ENCODE measurements at places on chromosomes 13 and 19.

GRCh38 chr19:18713550-18714117 lies 30.2 kb downstream of the CRTC1 start:
- DNase-seq = no peak

DNA sequence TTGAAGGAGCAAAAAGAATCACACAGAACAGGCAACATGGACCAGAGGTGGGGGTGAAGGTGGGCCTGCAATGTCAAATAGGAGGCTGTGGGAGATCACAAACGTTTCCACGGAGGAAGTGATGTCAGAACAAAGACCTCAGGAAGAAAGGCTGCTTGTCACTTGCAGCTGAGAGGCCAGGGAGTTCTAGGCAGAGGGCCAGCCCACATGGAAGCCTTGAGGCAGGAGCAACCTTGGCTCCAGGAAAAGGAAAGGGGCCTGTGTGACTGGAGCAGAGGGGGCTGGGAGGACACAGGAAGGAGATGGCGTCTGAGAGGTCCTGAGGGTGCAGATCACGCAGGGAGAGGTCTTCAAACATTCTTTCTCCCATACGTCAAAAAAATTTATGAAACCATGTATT lies 16.3 kb downstream of the ZNF160 start:
- DNase-seq = no peak

DNA sequence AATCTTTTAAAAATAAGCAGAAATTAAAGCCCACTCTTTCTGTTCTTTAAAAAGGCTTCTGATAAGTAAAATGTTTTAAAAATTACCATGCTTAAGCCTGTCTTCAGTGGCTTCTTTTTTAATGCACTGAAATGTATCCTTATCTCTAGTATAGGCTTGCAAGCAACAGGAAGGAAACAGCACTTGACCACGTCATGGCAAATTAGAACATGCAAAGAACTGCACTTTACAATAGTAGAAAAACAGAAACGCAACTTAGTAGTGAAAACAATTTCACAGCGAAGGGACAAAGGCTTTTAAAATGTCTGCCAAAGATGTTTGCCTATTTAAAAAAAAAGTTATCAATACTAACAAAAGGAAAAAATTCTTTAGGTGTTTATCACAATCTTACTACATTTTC lies 36.3 kb downstream of the ELF1 start:
- DNase-seq = peak; percentile 65

- peak; percentile 96 for DNase-seq
These were observed 25.1 kb downstream of the TMPRSS9 start for GRCh38 chr19:2385053-2385721.

- DNase-seq = no peak
These were observed 145.1 kb upstream of the RNF113B start for GRCh38 chr13:98322091-98322718.

DNA sequence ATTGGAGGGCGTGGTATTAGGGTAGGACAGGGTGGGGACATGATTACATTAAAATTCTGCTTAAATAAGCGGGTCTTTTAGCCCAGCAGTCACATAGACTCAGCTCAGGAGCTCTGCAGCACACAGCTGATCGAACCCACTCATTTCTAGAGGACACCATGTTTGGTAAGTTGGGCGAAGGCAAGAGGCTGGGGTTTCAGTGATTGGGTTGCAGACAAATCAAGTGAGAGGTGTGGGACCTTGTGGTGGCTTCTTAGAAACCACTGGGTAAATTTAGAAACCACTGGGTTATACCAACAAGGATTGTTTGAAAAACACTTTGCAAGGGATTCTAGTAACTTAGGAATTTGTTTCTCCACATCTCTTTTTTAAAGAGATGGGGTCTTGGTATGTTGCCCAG lies at the start of gene LEUTX:
LEUTX (plus strand) TSS at position 92 of the 400 bp plus-strand sequence; CDS start at position 159, 67 bp downstream.
- DNase-seq = no peak

DNA sequence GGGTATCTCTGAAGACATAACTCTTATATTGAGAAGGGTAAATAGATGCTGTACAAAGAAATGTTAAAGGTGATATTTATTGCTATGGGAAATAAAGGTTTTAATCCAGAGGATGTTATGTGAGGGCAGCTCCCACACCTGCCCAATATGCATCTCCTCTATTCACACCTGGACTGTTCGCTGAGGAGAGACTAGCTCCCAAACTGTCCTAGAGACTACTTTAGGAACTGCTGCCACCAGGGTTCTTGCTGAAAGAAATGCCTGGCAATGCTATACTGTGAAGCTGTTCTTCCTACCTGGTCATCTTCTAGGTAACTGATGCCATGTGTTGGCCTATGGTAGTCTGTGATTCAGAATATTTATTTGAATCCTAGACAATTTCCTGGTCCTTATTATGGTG lies 1421.5 kb upstream of the SPRY2 start:
- no peak for DNase-seq

- no peak for DNase-seq
These were observed 1.1 kb upstream of the SH2D3A start for GRCh38 chr19:6768236-6768785.

DNA sequence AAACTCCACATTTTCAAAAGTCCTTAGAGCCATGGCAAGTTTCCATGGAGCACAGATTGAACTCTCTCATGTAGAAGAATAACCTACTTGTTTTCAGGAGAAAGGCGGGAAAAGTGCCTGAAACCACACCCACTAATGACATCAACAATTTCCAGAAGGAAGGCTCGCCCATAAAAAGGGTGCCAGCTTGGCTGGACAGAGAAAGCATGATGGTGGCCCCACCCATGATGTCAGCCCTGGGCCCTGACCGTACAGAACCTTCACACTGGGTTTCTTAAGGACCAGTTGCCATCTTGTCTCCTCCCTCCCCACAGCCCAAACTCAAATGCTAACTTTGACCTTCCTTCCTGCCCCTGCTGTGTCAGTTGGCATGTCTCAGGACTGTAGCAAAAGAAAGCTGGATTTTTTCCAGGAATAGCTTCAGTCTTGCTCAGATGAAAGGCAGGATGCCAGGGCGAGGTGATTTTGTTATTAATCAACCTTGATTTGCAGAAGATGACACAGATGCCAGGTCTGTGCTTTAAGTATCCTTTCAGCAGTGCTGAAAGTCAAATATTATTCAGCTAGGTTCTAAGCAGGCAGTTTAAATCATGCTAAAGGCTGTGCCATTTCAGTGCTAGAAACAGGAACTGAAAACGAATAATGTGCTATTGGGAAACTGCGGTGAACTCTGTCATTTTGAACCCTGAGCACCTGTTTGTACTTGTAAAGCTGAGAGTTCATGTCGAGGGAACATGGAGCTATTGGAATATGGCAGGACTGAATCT lies 89.5 kb upstream of the RFC3 start:
- peak; percentile 34 for DNase-seq

DNA sequence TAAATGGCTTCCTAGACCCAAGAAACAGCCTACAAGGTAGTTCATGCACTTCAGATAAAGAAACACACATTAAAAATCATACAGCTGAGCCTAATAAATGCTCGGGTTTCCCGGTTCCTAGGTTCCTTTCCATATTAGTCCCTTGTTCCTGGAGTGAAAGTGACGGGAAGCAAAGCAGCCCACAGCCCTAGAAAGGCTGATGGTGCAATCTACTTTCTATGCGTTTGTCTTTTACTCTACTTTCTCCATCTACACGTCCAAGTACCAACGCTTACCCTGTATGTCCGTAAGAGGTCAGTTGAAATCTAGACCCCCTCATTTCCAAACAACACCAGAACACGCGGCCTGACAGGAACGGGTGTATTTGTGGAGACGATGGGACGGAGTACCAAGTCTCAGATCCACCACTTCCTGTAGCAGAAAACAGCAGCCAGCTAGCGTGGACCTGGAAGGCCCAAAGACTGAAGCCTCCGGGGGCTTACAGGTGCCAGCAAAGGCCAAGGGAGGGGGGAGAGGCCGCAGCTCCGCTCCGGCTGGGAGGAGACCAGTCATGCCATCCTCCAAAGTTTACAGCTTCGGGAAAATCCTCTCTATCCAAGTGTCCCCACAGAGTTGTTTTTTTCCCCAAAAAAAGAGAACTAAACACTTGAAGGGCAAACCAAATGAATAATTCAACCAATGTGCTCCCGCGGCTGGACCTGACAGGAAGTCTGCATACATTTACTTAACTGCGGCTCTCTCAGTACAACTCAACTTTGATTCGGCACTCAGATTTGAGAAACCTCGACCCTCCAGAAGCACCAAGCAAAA lies 34.1 kb downstream of the STK24 start:
- DNase-seq = no peak

GRCh38 chr19:16016226-16017137 lies 59.8 kb upstream of the TPM4 start:
- DNase-seq = no peak

DNA sequence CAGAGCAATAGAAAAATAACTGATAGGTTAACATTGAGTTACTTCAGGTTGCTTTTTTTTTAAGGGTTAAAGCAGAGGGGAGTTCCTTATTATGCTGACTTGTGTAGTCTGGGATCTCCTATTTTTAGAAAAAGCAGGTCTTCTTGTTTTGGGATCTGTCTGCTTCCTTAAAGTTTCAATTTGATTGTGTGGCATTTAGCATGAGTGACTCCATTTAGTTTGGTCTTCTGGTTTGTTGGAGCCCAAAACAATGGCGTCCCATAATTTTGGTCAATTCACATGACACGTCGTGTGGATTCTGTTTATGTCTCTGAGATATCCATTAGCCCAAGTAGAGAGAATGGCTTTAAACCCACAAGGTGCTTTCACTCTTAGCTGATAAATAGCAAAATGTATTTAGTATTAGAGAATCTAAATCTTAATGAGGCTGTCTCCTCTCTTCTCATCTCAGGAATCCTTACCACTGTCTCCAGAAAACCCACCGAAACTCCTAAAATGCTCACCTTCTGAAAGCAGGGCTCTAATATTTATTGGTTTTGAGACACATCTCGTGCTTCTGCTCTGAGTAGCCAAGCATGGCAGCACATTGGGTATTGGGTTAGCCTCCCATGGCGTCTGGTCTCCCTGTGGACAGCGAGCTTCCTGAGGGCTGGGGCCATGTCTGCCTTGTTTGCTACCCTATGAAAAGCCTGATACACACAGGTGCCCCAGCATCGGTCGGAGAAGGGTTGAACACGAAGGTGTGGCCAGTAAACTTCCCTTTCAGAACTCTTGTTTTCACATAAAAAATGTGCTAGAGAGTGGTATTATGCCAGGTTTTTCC lies 67.2 kb upstream of the GPR183 start:
- no peak for DNase-seq

DNA sequence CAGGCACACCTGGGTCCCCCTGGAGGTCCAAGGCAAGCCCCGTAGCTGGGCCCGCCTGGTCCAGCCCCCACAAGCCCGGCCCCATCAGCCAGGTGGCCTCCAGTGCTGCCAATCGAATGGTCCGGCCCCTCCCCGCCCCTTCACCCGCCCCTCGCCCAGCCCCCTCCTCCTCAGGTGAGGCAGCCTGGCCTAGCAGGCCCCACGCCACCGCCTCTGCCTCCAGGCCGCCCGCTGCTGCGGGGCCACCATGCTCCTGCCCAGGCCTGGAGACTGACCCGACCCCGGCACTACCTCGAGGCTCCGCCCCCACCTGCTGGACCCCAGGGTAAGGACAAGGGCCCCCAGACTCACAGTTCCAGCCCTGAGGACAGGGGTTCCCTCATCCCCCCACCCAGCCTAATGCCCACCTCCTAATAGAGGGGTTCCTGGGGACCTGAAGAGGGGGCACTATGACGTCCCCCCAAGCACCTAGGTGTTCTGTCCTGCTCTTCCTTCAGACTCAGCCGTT lies at the start of gene HPN:
HPN (plus strand) TSS at position 174 of the 508 bp plus-strand sequence. CDS start 786 bp downstream, outside the sequence.
- no peak for DNase-seq

- DNase-seq = no peak
These were observed 1070.2 kb downstream of the EFNB2 start for GRCh38 chr13:105465251-105465650.

DNA sequence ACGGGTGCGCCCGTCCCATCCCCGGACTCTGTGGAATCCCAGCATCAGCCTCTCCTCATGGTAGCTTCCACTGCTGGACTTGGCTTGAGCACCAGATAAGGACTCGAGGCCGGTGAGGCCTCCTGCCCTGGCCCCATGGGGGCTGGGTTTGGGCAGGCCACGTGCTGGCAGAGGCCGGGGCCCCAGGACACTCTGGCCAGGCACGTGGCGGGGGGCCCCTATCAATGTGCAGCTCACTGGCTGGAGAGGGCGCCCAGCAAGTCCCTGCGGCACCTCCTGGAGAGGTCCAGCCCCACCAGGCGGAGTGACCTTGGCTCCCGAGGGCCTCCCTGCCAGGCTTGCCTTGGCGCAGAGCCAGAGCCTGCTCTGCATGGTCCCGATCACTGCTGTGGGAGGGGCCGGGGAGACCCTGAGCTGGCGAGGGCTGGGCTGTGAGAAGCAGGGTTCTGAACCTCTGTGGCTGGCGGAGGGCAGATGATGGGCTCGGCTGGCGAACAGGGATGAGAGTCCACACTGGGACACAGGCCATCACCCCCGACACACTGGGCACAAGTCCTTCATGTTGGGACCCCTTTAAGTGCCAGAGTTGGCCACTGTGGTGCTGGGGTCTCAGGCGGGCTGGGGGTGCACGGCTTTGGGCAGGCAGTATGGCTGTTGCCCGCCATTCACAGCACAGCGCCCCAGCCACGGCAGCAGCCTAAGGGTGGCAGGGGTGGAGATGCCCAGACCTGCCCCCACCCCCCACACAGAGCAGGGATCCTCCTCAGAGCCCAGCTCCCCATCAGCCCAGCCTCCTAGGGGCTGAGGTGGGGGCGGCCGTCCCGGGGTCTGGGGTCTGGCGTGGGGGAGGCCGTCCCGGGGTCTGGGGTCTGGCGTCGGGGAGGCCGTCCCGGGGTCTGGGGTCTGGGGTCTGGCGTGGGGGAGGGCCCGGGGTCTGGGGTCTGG lies 19.1 kb downstream of the CEBPG start:
- no peak for DNase-seq

DNA sequence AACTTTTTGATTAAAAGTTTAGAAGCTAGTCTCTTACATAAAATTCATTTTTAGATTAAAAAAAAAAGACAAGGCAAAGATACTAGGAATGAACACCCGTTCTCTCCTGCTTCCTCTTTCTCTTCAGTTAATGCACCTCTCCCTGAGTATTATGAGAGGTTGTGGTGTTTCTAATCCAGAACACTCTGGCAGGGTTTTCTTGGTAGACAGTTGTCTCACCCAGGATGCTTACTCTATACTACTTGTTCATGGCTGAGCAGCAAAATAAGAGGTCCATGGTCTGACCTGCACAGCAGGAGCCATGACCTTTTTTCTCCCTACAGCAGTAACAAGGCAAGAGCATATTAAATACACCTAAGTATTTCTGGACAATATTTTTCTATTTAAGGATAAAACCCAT lies 62.0 kb downstream of the MICU2 start:
- DNase-seq = no peak

GRCh38 chr19:45497791-45498190 lies 452 bp upstream of the PPM1N start:
- no peak for DNase-seq

GRCh38 chr13:97631158-97631557 lies 197.2 kb downstream of the RAP2A start:
- DNase-seq = no peak

DNA sequence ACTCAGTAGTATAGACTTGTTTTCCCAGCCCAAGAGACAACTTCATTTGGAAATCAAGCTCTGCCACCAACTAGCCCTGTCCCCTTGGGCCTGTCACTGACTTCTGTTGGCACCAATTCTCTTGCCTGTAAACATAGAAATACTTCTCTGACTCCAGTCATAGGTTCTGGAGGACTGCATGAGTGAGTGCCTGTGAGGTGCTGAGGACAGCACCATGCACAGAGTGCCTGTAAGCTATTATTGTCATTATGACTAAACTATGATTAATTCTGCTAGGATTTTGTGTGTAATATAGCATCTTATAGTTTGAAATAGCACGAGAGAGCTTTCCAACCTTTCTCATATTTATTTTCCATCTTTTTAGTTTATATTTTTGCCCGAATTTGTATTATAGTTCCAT lies 247.9 kb downstream of the MYO16 start:
- DNase-seq = no peak

GRCh38 chr13:42569576-42570344 lies 4.2 kb upstream of the TNFSF11 start:
- no peak for DNase-seq
